Activated CD4-positive, alpha-beta T cell treated with anti-CD3 and anti-CD28 coated beads, Interleukin-2, Interleukin-4, amounts not matched to agents 100 ng/mL and 50 ng/mL, durations not matched to agents 16 hours and 8 hours (primary cell): ENCODE measurements at places on chromosomes 16 and 17.

DNA sequence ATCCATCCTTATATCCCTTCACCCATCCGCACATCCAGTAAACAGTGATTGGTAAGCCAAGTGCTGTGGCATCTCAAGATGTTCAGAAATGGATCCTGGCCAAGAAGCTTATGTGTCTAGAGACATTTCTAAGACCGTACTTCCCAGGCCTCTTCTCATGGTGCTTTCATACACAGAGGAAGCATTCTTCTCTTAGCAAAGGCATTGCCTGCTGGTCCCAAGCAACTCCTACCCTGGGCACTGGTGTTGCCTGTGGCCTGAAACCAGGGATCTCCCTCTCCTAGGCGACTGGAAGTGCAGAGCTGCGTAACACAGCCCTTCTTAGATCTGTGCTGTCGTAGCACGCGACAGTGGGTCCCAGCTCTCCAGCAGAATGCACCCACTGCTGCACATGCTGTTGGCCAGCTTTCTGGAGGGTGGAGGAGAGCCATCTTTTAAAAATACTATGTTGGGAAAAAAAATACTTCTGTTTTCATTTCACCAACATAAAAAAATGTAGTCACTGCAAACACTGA is 182.9 kb downstream of the CCDC182 start:
- DNase-seq, result no peak

GRCh38 chr16:22353191-22353919 is 21.1 kb downstream of the CDR2 start:
- DNase-seq, result peak; percentile 37

- DNase-seq, result no peak
These were observed 33.9 kb downstream of the CHP2 start for GRCh38 chr16:23788685-23789084.

- no peak for DNase-seq
These were observed 205.6 kb downstream of the SPECC1 start for GRCh38 chr17:20214794-20215193.

- DNase-seq, result peak; percentile 92
These were observed at the start of the genes IQCK and KNOP1 for GRCh38 chr16:19717741-19718623. IQCK (plus strand) TSS chr16:19718271; CDS start chr16:19718307, 36 bp downstream. KNOP1 (minus strand) TSS chr16:19718227; CDS start chr16:19715035, 3,192 bp downstream.
